ENCODE measurements at places on chromosomes 5 and 9. TPM values are rescaled to one million over a fixed set of nuclear protein-coding genes. Genes with fewer than 3 reads are reported as not detected.
A peak's percentile ranks its signal among the peaks of the same experiment; 100 is the strongest.

- no peak for DNase-seq
Observed at GRCh38 chr5:151036556-151036955, 16.2 kb downstream of the GPX3 start.

The GOLGA1 gene
- total RNA-seq = 22.1 TPM

The NOL8 gene
- total RNA-seq = 15.6 TPM

DNA sequence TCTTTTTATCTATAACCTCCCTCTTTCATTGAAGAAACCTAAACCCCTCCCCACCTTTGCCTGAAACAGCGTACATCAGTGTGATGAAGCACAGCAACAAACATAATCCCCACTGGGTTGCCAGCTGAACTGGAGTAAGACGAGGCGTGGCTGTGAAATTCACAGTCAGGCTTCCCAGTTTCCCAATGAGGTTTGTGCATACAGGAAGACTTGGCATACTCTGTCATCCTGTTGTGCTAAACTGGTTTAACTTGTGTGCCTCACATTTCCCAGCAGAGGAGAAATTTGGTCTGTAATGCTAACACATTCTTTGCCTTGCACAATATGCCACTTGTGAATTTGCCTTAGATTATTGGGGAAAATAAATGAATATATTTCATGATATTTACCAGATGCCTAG is 121.5 kb downstream of the SV2C start:
- no peak for DNase-seq

DNA sequence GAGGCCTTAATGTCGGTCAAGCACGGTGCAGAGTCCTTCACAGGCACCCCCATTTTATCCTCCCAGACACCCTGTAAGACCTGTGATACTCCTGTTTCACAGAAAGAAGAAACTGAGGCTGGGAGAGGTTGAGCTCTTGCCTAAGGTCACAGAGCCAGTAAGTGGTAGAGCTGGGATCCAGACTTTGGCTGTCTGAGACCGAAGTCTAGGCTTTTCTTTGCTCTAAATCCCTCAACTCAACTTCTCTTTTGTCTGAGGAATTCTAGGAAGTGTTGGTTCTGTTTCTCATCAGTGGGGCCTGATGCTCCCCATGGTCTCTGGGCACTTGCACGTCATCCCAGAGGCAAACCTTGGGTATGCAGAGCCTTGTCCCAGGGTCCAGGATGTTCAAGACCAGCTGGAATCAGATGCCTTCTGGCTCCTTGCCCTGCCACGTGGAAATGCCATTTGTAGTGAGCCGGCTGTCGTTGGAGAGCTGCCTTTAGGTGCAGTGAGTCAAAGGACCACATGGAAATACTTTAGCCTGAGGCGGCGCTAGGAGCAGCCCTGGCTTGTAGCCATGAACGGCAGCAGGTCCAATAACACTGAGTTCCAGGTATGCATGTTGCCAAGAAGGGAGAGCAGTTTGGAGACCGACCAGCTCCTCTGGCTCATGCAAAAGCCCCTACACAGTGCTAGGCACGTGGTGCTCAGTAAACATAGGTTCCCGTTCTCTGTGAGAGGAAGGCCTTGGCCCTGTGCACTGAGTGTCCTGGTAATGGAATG is 9.2 kb downstream of the DCANP1 start:
- DNase-seq = no peak

GRCh38 chr9:127303830-127304229 is 39.3 kb downstream of the GARNL3 start:
- no peak for DNase-seq

DNA sequence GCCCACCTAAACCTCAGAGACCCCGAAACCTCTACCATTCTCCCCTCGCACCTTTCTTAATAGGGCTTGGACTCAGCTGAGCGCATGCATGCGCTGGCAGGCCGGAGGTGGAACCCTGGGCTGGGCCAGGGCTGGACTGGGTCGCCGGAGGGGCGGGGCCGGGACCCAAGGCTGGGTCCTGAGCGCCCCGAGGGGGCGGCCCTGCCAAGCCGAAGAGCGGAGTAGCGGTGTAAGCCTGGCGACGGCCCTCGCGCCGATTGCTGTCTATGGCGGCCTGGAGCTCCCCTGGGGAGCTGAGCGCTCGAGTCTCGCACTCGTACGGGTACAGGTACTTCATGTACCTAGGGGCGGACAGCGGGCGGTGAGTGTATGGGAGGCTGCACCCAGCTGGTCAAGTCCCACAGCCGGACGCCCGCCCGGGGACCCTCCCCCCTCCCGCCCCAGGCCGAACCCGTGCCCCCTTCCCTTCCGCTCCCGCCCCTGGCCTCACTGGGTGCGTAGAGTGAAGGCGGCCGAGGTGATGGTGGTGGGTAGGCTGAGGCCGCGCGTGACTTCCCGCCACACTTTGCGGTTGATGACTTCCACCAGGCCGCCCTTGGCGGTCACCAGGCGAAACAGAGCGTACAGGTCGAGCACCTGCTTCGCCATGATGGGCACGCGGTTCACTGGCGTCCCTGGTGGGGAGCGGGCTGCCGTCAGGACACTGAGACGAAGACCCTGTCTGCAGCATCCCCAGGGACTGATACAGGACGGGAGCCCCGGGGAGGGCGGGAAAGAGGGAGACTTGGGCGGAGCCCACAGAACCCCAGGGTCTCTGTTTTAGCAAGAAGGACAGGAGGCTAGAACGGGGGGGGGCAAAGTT is 3.3 kb upstream of the DCTN3 start:
- no peak for DNase-seq

GRCh38 chr5:63919763-63920478 is 42.3 kb downstream of the HTR1A start:
- DNase-seq = no peak

DNA sequence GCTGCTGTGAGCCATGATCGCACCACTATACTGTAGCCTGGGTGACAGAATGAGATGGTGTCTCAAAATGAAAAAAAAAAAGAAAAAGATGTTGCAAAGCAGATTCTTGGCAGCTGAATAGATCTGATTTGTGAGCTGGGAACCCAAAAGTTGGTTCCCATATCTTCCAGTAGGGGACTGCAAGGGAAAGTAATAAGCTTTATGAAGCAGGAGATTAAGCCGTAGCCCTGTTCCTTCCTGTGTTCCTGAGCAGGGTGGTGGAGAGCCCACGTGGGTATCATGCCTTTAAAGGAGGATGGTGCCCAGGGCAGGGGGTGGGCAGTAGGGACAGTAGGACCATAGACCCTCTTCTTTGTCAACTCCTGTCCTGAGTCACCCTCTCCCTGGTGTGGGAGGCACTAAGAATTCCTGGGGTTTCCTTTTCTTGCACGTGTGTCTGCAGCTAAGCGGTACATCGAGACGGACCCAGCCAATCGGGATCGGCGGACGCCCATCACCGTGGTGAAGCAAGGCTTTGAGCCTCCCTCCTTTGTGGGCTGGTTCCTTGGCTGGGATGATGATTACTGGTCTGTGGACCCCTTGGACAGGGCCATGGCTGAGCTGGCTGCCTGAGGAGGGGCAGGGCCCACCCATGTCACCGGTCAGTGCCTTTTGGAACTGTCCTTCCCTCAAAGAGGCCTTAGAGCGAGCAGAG is 37.9 kb downstream of the STOM start:
- DNase-seq = no peak

The FRRS1L gene
- total RNA-seq = 0.81 TPM

The NRG2 gene
- 5.1 TPM for total RNA-seq

GRCh38 chr5:15601853-15602252 is 101.9 kb downstream of the FBXL7 start:
- no peak for DNase-seq

DNA sequence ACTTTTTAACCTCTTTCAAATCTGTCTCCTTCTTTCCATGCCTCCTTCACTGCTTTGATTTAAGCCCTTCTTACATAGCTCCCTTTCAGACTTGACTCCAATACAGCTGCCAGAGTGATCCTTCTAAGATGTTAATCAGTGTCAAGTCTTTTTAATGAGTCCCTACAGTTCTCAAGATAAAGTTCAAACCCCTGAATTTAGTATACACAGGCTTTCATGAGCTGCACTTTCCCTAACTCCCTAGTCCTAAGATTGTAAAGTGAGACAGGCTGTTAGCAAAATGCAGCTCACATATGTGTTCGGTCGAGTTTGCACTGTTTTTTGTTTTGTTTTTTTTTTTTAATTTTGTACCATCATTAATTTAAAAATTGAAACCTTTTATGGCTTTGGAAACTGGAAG is 190.4 kb upstream of the VCAN start:
- DNase-seq = no peak

The HMCN2 gene
- 5.3 TPM for total RNA-seq

- no peak for DNase-seq
Observed at GRCh38 chr5:10932426-10932825, 171.4 kb upstream of the DAP start.

DNA sequence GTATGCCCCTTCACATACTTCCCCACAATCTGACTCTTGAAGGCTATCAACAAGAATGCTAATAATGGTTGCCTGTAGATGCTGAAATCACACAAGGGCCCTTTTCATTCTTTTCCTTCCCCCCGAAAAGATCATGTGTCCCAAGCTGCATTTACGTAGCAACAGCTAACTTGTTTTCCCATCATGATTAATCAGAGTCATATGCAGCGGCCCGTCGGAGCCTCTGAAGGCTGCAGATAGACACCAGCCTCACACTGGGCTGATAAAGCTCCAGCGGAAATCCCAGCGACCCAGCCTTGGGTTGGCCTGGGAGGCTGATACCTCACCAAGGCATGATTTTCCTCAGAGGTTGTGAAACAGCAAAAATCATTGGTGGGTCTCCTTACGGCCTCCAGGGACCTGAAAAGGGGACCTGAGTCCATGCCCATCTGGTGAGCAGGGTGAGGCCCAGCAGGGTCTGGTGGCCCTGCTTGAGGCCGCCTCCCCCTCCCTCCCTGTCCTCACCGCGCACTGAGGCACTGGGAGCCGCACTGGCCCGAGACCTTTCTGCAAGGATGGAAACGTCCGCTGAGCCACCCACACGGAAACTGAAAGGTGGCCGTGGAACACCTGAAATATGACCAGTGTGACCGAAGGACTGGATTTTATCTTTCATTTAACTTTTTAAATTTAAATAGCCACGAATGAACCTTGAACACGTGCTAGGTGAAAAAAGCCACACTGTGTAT is 114.2 kb upstream of the PHYKPL start:
- DNase-seq = no peak

The HARS2 gene
- 29.7 TPM for total RNA-seq

- no peak for DNase-seq
Observed at GRCh38 chr9:87080512-87081264, 133.4 kb upstream of the GAS1 start.

GRCh38 chr5:141182248-141182647 is at the start of gene PCDHB16:
TSS of gene PCDHB16 (plus strand) at chr5:141182387. CDS start at chr5:141182560, 173 bp downstream.
- no peak for DNase-seq

DNA sequence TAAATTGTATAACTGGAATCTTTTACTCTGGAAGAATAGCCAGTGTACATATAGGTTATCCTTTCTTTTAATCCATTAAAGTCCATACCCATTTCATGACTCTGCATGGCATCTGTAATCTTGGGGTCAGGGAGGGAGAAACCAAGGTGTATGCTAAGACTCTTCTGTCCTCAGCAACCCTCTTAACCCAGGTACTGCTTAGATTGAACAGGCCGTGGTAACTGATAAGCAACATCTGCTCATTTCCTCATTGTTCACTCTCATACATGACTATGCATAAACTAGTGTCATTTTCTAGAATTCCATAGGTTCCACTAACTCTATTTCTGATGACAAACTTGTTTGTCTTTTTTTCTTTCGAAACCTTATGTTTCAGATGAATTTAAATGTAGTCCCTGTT is 69.3 kb upstream of the IFNE start:
- no peak for DNase-seq

DNA sequence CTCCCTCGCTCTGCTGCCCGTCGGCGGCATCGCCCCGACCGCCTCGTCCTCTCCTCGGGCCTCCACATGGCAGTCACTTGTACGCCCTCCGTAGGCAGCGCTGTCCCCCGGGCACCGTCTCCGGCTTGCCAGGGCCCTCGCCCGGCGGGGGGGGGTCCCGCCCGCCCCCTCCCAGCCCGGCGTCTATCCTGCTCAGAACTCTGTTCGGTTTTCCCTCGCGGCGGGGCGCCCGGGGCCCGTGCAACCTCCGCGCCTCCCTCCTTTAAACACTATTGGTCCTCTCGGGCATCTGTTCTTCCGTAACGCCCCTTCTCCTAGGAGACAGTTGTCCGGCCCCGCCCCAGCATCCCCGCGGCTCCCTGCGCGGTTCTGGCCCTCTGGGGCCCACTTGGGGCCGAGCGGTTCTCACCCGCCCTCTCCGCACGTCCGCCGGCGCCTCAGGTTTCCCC is 831 bp downstream of the ODF2 start:
- peak; percentile 80 for DNase-seq

GRCh38 chr5:97364731-97365130 is 181.7 kb upstream of the RIOK2 start:
- no peak for DNase-seq

DNA sequence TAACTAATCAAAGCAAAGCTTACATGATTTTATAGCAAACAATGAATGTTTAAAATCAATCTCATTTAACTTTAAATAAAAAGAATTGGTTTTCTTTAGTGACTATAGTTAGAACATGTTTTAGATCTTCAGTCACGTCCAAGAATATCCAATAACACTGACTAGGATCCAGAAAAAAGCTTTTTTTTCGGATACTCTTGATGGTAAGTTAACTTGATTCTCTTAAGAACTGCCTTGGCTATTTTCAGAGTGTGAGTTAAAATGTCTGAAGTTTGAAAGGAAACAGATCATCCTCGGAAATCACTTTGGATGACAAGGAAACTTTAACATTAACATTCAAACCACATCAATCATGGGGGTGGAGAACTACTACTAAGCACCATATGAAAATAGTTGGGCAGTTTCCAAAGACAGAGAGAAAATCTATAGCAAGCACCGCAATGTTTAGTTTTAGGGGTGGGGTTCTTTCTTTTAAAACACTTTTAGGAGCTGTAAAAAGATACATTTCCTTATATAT is 83.7 kb upstream of the SLC27A6 start:
- DNase-seq = no peak

DNA sequence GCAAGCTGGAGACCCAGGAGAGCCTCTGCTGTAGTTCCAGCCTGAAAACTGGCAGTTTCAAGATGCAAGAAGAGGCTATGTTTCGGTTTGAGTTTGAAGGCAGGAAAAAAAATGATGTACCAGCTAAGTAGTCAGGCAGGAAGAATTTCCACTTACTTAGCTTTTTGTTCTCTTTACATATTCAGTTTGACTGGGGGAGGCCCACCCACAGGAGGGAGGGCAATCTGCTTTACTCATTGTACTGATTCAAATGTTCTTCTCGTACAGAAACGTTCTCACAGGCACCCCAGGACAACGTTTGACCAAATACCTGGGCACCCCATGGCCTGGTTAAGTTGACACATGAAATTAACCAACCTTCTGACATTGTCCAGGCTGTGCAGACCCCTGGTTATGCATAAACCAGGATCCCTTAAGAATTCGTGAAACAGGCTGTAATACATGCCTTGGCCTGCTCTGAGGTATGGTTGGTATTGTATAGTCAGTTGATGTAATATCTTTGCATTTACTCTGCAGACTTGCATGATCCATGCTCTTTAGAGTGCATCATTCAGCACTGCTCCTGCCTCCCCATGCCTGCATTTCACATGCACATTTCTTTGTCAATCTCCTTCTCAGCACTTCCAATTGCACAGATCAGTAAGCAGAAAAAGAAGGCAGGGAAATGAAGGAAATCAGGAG is 687.1 kb downstream of the TAF11L14 start:
- no peak for DNase-seq

GRCh38 chr5:160291467-160291866 is 20.9 kb downstream of the CCNJL start:
- no peak for DNase-seq
